Spinal cord (tissue), 10 donors: ENCODE measurements at places on chromosomes 4 and X. TPM values are rescaled to one million over a fixed set of nuclear protein-coding genes. Genes with fewer than 3 reads are reported as not detected.

KCND1 gene
- 6.7 TPM for polyA plus RNA-seq

CHRDL1 gene
- 8.8 TPM for polyA plus RNA-seq

ABCG2 gene
- 15.8 TPM for polyA plus RNA-seq

RBM10 gene
- 63.7 TPM for polyA plus RNA-seq

LONRF3 gene
- polyA plus RNA-seq, result 2.3 TPM

FRAS1 gene
- polyA plus RNA-seq, result 7.5 TPM
